Ureter (tissue), 1 donor: ENCODE measurements at places on chromosomes 5 and 9.

GRCh38 chr9:96441798-96442445, 8.0 kb upstream of the HABP4 start:
- no peak for DNase-seq

GRCh38 chr9:111632060-111632459, 926 bp downstream of the DNAJC25 start:
- DNase-seq, result no peak

DNA sequence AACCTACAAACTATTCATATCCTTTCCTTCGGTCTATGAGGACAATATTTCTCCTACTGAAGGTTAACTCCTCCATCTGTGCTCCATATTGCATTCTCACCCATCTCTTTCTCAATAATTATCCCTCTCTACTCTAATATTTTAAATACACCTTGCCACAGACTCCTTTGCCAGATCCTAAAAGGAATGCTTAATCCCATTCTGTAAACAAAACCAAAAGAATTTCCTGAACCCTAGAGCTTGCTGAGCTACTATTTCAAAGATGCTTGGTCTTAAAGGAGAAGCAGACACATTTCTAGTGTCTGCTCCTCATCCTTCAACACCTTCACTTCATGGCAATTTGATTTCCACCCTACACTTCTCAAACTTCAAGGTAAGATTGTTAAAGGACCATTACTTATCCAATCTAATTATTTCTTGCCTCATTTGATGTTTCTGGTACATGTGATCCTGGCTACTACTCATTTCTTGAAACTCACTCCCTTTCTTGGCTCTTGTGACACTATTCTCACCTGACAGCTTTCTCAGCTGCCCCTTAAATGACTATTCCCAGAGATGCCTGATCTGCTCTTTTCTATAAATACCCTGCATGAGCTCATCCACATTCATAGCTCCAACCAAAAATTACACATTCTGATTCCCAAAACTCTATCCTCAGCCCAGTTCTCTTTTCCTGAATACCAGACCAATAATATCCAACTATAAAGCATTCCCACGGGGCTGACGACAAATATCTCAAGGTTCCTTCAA, 20.2 kb downstream of the HOMER1 start:
- DNase-seq, result no peak

DNA sequence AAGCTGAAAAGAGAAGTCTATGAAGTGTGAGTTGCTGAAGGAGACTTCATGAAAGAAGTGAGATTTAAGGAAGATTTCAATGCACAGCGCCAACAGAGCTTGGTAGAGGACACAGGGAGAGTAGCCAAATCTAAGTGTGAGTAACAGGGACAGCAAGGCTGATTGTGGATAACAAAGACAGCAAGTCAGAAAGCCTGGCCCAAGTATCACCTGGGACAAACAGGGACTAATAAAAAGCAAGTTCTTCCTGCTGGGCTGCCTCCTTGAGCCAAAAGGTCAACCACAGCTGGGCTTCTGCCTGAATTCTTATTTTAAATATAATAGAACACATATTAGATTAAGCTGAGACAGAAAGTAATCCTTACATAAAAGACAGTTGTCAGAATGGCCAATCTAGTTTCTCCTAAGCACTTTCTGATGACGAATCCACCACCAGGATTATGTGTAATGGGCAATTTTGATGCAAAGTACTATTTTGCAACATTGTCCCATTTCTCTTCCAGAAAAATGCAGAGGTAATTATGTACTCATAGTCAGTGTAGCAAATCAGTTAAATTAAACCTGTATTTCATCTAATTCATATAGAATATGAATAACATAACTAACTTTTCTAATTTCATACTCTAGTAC, 73.8 kb downstream of the MAPKAP1 start:
- DNase-seq, result no peak

GRCh38 chr5:171810227-171810626, 24.6 kb downstream of the SMIM23 start:
- DNase-seq, result no peak

GRCh38 chr9:17837965-17838364, 259.1 kb downstream of the SH3GL2 start:
- DNase-seq, result no peak

DNA sequence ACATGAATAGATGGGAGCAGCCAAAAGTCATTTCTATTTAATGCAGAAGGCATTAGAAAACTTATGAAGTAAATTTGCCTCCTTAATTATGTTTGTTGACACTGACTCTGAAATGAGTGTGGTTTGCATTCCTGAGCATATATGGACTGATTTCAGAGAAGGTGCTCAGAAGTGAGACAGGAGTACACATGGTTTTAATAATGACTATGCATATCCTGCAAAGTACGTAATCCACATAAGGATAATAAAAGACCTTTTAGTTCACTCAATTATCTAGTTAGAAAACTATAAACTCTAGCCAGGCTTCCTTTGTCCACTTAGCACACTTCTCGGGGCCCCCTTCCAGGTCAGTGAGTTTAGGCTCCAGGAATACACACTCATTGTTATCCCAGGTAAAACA, 75.7 kb upstream of the SNX2 start:
- DNase-seq, result no peak

DNA sequence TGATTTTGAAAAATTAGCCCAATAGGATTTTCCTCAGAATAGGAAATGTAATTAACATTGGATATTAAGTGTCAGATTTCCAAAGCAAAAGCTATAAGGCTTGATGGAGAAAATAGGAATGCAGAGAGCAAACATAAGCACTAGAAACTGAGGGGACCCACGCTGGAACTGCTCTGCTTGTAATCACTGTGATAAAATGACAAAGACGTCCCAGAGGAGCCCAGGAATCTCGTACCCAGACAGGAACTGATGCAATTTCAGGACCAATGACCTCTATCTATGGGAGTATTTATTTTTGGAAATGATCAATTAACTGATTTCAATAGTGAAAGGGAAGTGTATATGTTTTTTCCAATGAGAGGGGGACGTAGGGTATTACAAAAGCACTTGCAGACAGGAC, 714.5 kb upstream of the WWC1 start:
- DNase-seq, result no peak

DNA sequence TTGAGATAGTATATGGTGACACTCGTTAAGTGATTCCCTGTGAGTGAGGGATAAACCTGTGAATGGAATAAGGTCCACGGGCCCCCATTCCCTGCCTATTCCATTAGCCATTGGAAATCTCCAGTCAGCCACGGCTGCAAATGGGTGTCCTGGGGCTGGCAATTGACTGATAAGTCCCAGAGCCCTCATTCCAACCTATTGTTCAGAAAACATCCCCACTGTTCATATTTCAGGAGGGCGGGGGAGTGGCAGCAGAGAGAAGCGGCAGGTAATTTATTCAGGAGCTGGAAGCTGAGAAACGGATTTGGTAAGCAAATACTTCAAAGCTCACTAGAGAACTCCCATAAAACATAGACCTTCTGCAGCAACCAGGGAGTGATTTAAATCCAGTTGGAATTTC, 42.0 kb downstream of the TMEM174 start:
- no peak for DNase-seq

DNA sequence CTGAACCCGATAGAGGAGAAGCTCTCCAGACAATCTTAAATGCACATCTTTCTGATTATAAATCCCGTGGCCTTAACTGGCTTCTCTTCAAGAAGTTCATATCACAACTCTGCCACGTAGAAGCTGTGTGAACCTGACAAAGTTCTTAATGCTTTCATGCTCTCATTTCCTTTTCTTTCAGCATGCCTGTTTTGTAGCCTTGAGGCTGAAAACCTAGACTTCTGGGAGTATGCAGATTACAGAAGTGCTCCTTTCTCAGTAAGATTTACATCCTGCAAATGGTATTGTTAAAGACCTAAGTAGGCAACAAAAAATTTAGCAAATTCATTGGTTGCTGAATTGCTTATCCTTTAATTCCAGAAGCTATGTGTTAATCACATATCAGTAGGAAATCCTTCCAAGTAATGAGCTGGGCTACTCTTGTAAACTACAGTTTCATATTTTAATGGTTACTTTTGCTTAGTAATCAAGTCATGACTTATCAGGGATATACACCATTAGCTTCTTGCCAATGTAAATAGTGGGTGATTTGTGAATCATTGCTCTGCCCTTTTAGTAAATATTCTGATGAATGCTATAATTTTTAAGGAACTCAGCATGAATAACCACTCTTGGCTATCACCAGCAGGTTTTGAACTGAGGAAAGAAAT, 334.7 kb downstream of the FBXL7 start:
- no peak for DNase-seq

DNA sequence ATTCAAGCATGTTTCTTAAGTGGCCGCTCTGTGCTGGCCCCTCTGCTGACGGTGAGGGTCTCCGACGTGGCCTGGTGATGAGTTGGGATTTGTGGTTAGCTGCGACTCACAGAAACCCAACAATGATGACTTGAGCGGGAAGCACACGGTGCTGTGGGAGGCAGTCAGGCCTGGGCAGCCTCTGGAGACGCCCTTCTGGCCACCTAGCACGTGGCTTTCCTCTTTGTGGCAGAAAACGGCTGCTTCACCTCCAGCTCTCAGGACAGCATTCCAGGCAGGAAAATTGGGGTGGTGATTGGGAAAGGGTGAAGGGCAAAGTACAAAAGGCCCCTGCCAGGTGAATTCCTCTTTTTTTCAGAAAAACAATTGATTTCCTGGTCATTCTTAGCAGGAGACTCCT, 17.5 kb upstream of the IER5L start:
- no peak for DNase-seq

DNA sequence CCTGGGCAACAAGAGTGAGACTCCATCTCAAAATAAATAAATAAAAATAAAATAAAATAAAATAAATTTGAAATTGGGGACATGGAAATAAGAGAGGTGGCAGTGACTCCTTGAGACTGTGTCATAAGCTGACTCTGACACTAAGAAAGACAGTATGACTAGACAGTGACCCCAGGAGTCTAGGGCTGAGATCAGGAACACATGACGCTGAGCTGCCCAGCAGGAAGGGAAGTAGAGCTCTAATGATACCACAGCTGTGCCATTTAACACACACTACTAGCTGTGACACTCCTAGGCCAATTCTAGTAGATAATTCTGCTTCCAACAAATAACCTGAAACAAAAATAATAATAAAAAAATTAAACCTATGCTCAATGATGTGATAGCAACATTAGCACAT, 293.0 kb downstream of the SEC61B start:
- no peak for DNase-seq

DNA sequence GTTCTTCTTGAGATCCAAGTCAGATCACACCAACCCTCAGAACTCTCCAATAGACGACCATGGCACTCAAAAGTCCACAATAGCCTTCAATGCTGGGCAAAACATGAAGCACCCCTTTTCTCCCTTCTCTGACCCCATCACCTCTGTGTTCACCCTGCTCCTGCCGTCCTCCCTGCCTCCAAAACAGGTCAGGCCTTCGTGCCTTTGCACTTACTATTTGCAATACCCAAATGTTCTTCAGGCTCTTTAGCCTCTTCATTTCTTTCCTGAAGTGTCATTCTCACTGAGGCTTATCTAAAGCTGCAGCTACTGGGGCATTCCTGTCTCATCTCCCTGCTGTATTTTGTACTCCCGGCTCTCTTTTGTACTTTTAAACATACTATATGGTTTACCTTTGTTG, 2.0 kb upstream of the ROPN1L start:
- no peak for DNase-seq

GRCh38 chr5:154642499-154643245, 112.5 kb upstream of the LARP1 start:
- DNase-seq, result no peak

GRCh38 chr5:64292611-64293215, 127.1 kb downstream of the RNF180 start:
- DNase-seq, result no peak

DNA sequence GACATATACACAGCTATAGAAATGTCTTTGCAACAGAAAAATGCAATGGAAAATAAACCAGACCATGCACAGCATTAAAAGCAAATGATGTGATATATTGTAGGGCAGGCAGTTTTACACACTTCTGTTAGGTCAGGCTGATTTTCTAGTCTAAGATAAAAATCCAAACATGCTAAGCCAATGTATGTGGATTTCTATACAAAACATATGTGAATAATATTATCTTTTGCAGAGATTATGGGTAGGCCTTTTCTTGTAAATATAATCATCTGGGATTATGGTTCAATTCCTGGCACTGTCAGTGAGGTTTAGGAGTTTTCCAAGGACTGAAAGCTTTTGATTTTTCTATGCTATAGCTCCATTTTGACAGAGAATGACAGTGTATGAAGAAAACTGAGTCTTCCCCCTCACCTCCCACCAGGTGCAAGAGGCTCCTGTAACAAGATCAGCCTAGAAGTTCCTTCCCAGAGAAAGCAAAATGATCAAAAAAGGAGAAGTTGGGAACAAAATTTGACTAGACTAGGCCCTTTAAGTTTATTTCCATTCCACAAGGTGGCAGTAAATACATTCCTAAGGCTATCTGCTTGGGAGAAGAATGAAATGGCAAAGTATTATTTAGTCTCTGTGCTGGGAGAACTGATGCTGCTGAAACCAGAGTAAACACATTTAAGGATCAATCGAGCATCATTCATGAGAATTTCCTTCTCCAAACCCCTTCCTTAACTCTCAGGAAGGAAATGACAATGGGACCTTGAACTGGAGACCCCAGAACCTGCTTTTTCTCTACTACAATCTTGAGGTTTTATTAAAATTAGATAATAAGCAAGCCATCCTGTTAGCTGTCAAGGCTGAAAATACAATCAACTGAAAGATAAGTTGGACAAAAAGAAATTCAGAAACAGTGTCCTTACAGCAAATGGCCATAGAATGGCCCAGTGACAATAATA, 133.0 kb upstream of the TUT7 start:
- DNase-seq, result no peak

- no peak for DNase-seq
These were observed 3.1 kb downstream of the WNK2 start for GRCh38 chr9:93187047-93187446.

DNA sequence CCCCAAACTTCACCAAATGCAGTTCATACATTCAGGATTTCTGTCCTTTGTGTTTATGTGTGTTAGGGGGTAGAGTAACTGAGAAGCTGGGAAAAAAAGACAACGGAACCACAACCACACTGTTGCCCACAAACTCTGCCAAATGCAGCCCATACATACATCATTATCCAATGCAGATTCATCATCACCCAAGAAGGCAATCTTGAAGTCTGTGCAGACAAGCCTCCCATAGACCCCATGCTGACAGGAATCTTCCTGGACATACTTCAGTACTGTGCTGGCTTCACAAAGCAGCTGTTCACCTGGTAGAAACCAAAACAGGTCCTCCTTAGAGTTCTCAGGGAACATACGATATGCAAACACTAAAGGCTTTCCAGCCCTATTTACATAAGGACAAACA, 38.9 kb downstream of the MTMR12 start:
- DNase-seq, result no peak

DNA sequence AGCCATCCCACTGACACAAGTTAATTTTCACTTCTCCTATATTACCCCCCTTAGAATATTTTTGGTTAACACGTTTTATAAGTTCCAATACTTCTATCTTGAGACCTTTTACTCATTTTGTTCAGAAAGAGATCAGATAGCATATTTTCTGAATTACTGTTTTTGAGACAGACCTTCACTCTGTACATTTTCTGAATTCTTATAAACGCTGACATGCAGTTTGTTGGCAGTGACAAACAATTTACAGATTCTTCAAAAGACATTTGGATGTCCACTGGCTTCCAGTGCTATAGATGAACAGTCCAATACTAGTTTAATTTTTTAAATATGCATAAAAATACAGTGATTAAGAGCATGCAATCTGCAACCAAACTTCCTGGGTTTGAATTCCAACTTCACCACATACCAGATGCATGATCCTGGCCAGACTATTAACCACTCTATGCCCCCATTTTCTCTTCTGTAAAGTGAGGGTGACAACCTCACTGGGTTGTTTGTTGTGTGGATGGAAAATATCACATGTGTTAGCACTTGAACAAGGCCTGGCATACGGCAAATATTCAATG, 142.1 kb downstream of the AGTPBP1 start:
- DNase-seq, result no peak
